ENCODE measurements at places on chromosomes 2 and 18. TPM values are rescaled to one million over a fixed set of nuclear protein-coding genes. Genes with fewer than 3 reads are reported as not detected.

Gene HOXD8
- total RNA-seq = 4.8 TPM

Gene TEKT4
- total RNA-seq = not detected

Gene SERPINB13
- not detected for total RNA-seq

Gene MDH1B
- total RNA-seq = 1.1 TPM

Gene LDAH
- total RNA-seq = 15.4 TPM

Gene CD8B2
- total RNA-seq = not detected

Gene FEV
- not detected for total RNA-seq

Gene AP1S3
- total RNA-seq = 26.3 TPM

Gene ABI2
- 61.8 TPM for total RNA-seq

Gene PSMA8
- total RNA-seq = not detected

Gene LYPD6B
- not detected for total RNA-seq

Gene MARCHF4
- total RNA-seq = 27.7 TPM

Gene ARHGAP28
- total RNA-seq = 0.03 TPM

Gene TMEM178A
- total RNA-seq = 0.29 TPM

Gene ZNF521
- total RNA-seq = not detected

Gene INO80C
- 28.4 TPM for total RNA-seq

Gene AMER3
- not detected for total RNA-seq

Gene RESP18
- not detected for total RNA-seq

Gene MC5R
- total RNA-seq = not detected

Gene OR6B3
- total RNA-seq = not detected

Gene LINC00305
- total RNA-seq = not detected

Gene PAX3
- total RNA-seq = not detected

Gene TUBB6
- total RNA-seq = 201 TPM

Gene ELP2
- total RNA-seq = 36.1 TPM

Gene IRS1
- 15.2 TPM for total RNA-seq

Gene CHMP1B
- 38.1 TPM for total RNA-seq

Gene TUBB8B
- total RNA-seq = not detected

Gene CAVIN2
- 35.7 TPM for total RNA-seq

Gene MYCN
- total RNA-seq = not detected

Gene CDK5R2
- 5.3 TPM for total RNA-seq

Gene CFC1
- total RNA-seq = not detected

Gene CCBE1
- total RNA-seq = 8.7 TPM

Gene MLPH
- 318 TPM for total RNA-seq

Gene SERPINB10
- not detected for total RNA-seq

Gene LIPG
- 0.34 TPM for total RNA-seq

Gene C2orf76
- 12.6 TPM for total RNA-seq

Gene SH2D6
- 0.62 TPM for total RNA-seq

Gene FAM228A
- not detected for total RNA-seq

Gene EGR4
- 0.09 TPM for total RNA-seq

Gene SPR
- total RNA-seq = 144 TPM

Gene GCG
- total RNA-seq = not detected

Gene AOX1
- total RNA-seq = 4.3 TPM

Gene B4GALT6
- 6.7 TPM for total RNA-seq

Gene ASAP2
- total RNA-seq = 55.5 TPM

Gene ITGB6
- total RNA-seq = 0.72 TPM

Gene CTAGE1
- total RNA-seq = not detected

Gene BZW1
- total RNA-seq = 728 TPM

Gene GATA6
- total RNA-seq = 1.7 TPM

Gene FOXI3
- total RNA-seq = not detected

Gene ASTL
- not detected for total RNA-seq

Data from A549 treated with GW870086 at 1 μM for 4 hours (cell line).